Naive thymus-derived CD4-positive, alpha-beta T cell (primary cell): ENCODE measurements at places on chromosomes 7 and 10.

- H3K4me3 ChIP-seq: peak overlapping the region; percentile 97
- peak overlapping the region; percentile 86 for H3K27ac ChIP-seq
- peaks cover 22% of the 10 kb centered on the region for H3K4me1 ChIP-seq
- peaks cover 11% of the 10 kb centered on the region for H3K36me3 ChIP-seq
- DNase-seq: no peak
Measured at GRCh38 chr7:103343758-103344452, 662 bp downstream of the DNAJC2 start.

DNA sequence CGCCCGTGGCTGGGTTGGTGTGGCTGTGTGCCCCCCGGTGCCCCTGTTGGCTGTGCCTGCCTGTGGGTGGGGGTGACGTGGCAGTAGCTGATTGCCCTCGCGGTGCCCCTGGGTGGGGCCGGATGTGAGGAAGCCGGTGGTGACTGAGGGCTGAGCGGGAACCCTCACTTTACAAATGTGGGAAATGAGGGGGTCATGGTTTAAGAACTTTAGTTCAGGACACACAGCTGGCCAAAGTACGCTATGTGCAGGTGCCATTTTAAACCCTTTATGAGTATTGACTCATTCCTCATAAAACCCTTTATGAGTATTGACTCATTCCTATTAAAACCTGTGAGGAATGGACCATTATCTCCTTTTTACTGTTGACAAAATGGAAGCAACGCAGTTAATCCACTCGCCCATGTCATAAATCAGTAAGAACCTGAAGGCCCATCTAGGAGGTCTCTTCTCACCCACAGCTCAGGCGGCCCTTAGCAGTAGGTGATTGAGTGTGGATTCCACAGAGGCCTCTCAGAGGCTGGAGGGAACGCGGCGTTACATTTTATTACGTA lies 290.1 kb upstream of the COBL start:
- H3K27ac ChIP-seq: no peak overlapping the region
- no peaks in the 10 kb centered on the region for H3K27me3 ChIP-seq
- H3K36me3 ChIP-seq: no peaks in the 10 kb centered on the region

GRCh38 chr10:52313933-52314821 lies at the start of gene DKK1:
TSS of gene DKK1 (plus strand) at chr10:52314281. CDS start at chr10:52314435, 154 bp downstream.
- DNase-seq: no peak
- no peak within 1 kb of the TSS for H3K4me3 ChIP-seq
- no peaks in the 10 kb centered on the region for H3K36me3 ChIP-seq
- no peaks in the 10 kb centered on the region for H3K4me1 ChIP-seq

DNA sequence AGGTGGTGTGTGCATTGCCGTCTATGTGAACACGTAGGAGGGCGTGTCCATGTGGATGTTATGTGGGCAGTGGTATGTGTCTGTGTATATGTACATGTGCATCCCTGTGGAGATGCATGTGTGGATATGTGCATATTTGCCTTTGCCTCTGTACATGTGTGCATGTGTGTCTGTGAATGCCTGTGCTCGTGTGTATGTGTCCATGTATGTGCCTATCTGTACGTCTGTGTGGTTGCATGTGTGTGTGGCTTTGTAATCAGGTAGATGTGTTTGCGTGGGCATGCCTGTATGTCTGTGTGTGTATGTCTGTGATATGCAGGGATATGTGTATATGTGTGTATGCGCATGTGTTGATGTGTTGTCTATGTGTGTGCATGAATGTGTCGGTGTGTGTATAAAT lies 19.7 kb downstream of the ADCY1 start:
- no peaks in the 10 kb centered on the region for H3K36me3 ChIP-seq
- no peaks in the 10 kb centered on the region for H3K27me3 ChIP-seq
- DNase-seq: no peak
- no peak overlapping the region for H3K27ac ChIP-seq

- H3K36me3 ChIP-seq: no peaks in the 10 kb centered on the region
- H3K4me1 ChIP-seq: peaks cover 14% of the 10 kb centered on the region
- peak overlapping the region; percentile 83 for H3K27ac ChIP-seq
- peak overlapping the region; percentile 61 for H3K4me3 ChIP-seq
- H3K27me3 ChIP-seq: no peaks in the 10 kb centered on the region
Measured at GRCh38 chr7:106110885-106111654, 1.0 kb downstream of the SYPL1 start.
